ENCODE measurements at places on chromosomes 1 and 21.

GRCh38 chr21:42027822-42028765, 17.9 kb upstream of the ZBTB21 start:
- DNase-seq: no peak

DNA sequence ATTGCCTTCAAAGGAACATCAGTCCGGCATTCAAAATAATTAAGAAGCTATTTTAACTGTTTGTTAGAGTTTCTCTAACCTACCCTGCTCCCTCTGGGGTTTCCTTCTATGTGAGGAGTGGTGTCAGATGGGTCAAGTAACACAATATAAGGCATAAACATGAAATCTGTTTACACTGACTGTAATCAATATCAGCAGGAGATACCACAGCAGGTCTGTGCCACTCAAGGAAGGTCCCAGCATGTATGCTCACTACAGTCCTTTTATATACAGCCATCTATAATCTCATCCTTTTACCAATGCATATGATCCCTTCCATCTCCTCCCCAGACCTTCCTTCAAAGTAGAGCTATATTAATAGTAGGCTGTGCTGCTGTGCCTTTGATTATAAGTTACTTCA, 25.4 kb downstream of the EEIG2 start:
- DNase-seq: no peak

DNA sequence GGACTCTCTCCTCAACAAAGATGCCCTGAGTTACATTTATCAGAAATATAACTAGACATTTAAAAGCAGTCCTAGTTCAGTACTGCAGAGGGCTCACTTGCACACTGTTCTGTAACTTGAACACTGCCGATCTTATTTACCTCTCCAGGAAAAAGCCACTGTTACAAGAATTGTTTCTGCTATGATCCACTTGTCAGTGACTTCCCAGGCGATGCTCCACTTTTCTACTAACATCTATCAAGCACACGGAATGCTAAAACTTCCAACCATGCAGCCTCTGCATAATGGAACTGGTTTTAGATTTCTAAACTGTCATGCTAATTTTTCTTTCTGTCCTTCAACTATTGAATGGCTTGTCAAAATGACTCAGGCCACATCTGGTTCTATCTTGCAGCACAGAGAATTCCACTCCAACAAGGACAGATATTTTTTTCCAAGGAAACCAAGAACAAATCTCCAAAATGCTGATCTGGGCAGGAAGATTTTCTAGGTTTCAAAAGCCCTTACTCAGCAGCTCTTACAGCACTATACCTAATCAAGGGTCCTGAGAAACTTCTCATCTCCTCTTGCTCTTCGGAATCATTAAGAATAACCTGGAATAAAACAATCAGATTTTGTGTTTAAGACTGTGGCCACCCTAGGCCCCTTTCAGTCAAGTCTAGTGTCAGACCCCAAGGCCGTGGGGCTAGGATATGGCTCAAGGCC, 9.9 kb downstream of the SEC16B start:
- no peak for DNase-seq

DNA sequence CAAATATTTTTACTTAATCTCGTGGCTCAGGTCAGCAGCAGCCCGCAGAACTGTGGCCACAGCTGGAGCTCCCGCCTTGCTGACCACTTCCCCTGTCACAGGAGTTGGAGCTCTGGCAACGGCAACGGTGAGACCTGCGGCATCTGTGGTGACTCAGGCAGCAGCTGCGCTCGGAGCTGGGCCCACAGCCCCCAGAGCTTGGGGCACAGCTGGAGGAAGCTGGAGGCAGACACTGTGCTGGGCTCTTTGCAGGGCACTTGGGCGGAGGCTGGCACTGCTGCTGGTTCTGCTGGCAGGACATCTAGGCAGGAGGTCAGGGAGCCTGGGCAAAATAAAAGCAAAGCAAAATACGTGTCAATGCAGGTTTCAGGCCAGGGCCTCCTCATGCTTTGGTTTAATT, at the start of gene LCE3A:
Gene LCE3A (minus strand): TSS at position 301 of the 400 bp plus-strand sequence. CDS start 0 bp downstream, at position 301.
- no peak for DNase-seq

DNA sequence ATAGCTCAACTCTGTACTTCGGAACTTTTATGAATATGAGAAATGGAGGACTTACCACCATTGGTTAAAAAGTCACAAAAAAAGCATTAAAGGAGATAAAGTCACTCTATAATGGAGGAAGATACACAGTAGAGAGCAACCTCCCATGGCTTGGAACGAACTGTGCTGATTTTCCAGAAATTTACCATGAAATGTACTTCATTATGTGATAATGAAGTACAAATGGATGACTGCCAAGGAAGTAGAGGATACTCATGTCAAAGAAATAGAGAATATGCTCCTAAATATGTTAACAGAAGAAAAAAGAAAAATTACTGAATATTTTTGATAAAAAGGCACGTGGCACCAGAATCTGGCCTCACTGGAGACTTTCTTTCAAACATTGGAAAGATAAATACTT, 23.6 kb upstream of the PLA2G2E start:
- no peak for DNase-seq

DNA sequence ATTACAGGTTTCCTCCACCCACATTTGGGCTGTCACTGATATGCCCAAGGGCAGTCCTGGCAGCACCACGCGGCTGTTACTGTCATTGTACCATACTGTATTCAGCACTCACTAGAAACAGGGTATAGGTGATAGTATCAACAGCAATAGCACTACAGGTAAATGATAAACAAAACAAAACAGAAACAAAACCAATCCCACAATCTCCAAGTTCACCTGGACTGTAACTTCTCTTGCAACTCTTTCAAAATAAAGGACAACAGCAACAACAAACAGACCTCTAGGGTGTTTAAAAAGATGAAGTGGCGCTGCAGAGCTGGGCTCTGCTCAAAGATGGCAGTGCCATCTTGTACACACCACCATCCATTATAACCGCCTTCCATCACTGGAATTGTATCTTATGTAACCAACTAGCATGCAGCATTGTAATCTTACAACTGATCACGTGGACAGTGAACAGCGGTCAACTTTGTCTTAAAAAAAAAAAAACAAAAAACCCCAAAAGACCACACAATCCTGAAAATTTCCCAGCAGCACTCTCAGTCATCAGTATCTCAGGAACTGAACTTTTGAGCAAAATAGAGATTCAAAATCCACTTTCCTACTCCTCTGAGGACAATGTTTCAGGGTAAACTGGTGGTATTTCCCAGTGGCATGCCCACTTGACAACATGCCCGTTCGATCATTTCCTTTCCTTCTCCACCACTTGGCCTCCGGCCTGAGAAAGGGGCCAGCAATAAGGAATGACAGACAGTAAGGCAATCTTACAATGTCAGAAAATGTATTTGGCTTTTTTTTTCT, 3.8 kb downstream of the IRF2BP2 start:
- no peak for DNase-seq

- no peak for DNase-seq
These were observed 70.1 kb upstream of the CASZ1 start for GRCh38 chr1:10866321-10867093.

DNA sequence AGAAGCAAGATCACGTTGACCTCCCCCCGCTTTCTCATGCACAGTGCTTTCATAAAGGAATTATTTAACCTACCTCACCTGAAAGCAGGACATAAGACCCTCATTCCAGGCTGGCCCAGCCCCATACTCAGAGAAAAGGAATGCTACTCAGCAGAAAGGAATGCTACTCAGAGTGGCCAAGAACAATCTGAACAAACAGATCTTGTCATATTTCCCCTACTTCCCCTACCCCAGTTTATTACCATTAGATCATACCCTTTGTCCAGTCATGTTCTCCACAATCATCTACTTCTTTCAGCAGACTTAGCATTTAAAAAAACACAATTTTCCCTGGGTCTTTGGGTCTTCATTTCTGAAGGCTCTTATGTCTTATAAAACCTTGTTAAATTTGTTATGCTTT, 89.8 kb downstream of the SLC16A1 start:
- no peak for DNase-seq

DNA sequence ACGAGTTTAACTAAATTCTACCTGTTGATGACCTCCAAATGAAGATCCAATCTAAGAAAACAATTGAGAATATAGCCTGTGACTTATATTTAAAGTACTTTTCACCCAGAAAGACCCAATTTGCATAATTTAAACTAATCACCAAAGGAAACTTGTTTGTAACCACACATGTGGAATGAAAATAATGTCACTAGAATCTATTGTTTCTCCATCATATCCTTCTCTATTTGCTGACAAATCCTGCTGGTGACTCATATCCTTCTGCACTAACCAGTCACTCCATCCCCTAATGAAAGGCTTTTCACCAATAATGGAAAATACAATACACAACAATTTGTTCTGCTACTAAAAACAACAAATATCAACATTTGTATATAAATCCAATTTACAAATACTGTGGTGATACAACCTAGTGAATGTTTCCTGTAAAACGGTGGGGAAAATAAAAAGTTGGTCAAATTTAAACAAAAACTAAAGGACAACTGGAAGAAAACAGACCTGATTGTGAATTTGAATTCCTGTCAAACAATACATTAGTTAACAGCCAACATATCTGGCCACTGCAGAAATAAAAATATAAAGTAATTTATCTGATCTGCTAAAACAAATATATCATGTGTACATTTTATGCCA, 6.5 kb downstream of the PTP4A2 start:
- DNase-seq: no peak

DNA sequence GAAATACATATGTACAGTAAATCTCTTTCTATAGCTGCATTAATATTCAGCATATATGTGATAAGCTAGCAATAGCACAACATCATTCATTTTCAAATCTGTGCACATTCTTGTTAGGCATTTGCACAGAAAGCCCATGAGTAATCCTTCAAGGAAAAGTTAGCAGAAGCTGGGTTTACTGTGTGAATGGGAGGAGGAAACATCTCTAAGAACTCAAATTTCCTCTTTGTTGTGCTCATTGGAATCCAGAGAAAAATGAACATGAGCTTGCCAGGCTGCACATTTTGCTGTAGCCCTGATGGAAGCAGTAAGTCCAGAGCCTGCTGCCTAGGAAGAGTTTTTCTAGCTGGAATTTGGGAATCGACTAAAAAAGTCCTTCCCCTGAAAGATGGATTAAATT, 214.2 kb upstream of the FOXD3 start:
- no peak for DNase-seq

- no peak for DNase-seq
These were observed 7.6 kb upstream of the CLCA2 start for GRCh38 chr1:86416343-86416742.

- DNase-seq: no peak
These were observed 11.8 kb downstream of the LY9 start for GRCh38 chr1:160807738-160808137.

- DNase-seq: no peak
These were observed 116.9 kb upstream of the TIAM1 start for GRCh38 chr21:31460980-31461379.

DNA sequence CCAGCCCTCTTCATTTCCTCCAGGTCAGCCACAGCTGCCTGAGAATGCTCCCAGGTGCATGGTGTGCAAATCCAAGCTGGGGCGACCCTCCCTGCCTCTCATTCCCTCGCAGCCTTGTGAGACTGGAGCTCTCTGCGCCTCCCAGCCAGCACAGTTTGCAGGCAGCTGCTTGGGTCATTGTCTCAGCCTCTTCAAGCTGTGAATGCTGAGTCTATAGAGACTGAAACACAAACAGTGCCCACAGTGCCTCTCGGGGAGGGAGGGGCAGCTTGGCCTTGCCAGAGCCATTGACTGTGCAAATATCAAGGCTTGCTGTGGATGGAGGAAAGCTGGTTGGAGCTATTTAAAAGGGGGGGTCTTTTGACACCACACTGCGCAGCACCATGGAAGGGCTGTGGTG, 10.6 kb downstream of the PLXNA2 start:
- DNase-seq: no peak

DNA sequence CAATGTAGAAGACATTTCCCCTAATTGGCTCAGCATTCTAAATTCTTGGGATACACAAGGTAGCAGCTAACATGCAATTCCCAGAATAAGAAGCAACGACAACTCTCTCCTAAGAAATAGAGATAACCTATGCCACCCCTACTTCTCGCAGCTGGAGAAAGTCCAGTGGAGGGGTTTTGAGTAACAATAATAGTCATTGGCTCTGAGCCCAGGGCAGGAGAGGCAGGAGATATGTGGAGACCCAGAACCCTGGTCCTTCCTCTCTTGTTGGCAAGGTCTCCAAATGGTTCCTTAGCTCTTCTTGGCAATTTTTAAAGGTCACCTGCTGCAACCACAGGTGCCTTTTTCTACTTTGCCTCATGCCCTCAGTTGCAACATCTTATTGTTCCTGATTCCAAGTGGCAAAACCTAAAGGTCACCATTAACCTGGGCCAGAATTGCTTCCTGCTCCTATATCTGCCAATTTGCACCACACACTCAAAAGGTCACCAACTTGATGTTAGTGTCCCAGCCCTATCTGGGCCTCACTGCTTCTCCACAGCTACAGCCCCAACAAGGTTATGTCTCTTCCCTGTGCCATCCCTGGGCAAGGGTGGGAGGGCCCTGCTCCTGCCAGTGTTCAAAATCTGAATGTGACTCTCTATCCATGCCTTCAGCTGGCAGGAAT, 36.7 kb downstream of the TBX15 start:
- DNase-seq: no peak

- no peak for DNase-seq
These were observed 99.8 kb upstream of the C1orf105 start for GRCh38 chr1:172320733-172321132.

DNA sequence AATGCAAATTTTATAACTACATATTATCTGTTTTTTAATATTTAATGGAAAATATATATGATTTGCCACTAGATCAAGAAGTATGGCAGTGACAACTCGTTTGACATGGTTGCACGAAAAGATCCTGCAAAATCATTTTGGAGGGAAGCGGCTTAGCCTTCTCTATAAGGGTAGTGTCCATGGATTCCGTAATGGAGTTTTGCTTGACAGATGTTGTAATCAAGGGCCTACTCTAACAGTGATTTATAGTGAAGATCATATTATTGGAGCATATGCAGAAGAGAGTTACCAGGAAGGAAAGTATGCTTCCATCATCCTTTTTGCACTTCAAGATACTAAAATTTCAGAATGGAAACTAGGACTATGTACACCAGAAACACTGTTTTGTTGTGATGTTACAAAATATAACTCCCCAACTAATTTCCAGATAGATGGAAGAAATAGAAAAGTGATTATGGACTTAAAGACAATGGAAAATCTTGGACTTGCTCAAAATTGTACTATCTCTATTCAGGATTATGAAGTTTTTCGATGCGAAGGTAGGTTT, 556 bp downstream of the IFI44 start:
- no peak for DNase-seq

DNA sequence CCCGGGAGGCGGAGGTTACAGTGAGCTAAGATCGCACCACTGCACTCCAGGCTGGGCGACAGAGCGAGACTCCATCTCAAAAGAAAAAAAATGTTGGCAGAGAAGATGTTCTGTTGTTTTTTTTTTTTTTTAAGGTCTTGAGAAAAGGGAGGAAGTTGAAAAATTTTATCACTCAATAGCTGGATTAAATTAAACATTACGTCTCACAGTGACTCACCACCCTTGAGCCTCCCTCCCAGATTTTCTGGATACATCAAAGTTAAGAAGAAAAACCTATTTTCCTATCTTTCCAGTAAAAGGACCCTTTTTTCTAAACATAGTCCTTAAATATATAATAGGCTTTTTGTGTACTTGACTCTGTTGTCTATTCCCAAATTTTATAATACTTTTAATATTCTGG, 35.5 kb downstream of the IFNAR1 start:
- no peak for DNase-seq

GRCh38 chr21:43749651-43750262, 26.4 kb downstream of the CSTB start:
- DNase-seq: no peak
